ENCODE measurements at places on chromosomes 11 and 22.

- DNase-seq, result no peak
Observed at GRCh38 chr22:47933226-47933625, 1170.8 kb downstream of the TBC1D22A start.

DNA sequence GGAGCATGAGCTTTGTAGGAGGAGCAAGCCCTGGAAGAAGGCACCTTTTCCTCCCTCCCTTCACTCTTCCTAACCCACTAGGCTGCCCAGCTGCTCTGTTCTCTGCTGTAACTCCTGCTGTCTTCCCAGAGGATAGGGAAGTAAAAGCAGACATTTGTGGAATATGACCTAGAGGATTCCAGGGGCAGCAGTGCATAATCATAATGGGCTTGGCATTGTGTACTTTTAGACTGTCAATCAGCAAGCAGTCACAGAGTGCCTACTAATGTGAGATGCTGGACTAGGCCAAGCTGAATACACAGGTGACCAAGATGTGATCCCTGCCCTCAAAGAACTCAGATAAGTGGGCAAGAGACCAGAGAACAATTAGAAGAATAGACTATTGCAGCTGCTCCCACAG, 133.0 kb downstream of the NAV2 start:
- DNase-seq, result no peak

DNA sequence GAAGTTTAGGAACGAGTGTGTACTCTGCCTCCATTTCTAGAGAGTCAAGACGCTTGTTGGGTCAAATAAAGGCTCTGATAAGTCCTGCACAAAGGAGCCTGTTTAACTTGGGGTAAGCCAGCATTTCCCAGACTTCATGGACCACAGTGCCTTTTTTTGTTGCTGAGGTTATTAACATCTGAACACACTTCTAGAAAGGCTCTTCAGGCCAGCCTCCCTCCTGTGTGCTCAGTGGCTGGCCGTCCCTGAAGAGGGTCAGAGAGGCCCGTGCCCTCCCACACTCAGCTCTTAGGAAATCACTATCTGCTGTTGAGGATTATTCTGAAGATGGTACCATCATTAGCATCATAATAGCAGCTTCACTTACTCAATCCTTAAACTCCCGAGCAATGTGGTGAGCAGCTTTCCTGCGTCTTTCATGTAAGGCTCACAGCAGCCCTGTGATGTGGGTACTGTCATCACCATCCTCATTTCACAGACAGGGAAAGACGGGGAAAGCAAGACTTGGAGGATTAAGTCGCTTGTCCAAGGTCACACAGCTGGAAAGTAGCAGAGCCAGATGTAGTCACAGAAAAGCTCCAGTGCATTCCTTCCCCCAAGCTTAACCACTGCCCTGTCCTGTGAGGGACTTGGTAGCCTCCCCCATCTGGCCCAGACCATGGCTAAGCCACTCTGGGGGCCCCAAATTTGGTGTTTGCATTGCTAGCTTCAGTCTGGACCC, 71.3 kb downstream of the TSPAN18 start:
- DNase-seq, result no peak

- DNase-seq, result no peak
Observed at GRCh38 chr11:126392633-126393013, 37.1 kb downstream of the ST3GAL4 start.

DNA sequence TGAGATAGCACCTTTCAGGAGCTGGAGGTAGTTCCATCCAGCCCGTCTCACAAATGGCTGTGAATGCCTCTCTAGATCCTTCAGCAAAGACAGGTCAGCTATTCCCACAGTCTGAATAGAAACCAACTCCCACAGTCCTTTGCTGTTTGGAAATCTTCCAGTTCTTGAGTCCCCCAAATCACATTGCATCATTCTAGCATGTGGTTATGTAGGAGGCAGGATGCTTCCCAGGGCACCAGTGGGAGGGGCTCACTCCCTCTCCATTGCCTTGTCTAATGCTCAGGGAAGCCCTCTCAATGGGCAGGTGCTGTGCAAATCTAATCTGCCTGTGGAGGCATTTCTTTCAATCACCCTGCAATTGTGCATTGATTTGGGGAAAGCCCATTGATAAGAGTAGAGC, 14.6 kb downstream of the NAV2 start:
- DNase-seq, result peak; percentile 23

DNA sequence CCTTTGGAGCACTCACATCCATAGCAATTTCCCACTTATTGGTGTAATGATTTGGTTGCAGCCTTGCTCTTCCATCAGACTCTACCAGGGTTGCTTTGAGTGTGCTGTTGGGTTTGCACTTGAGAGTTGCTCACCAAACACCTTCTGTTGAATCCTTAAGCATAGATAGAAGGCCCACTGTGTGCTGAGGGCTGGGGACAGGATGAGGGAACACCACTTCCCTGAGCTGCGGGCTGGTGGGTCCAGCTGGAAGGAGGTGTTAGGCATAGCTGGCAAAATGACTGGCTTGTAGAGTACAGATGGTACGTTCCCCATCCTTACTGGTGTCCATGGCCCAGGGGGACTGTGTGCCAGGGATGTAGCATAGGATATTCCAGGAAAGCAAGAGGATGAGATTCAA, 3.9 kb downstream of the PRDM11 start:
- no peak for DNase-seq

DNA sequence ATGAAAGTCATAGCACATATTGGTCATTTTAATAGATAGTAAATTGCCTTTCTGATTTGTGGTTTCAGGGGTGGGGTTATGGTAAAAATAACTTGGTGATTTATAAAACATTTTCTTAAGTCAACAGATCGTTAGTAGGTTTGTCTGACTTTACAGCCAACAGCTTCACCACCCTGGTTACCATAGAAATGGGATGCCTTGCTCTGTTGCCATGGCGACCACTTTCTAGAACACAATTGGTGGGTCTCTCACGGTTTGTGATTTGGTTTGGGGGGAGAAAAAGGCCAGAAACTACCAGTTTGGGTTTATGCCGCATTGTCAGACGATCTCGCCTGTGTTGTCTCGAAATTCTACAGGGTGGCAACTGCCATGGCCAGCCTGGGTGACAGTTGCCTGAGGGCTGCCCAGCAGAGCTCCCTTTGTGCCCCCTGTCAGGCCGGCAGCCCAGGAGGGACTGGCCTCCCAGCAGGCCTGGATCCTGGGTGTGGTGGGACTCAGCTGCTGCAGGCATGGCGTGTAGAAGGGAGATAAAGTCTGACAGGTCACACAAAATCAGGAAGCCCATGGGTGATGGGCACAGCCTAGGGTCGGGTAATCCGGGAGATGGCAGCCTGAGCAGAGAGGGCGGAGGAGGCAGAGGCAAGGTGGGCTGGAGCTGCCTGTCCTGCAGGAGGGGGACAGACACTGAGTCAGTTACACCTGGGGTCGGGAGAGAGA, 30.9 kb downstream of the KCNC1 start:
- DNase-seq, result no peak

DNA sequence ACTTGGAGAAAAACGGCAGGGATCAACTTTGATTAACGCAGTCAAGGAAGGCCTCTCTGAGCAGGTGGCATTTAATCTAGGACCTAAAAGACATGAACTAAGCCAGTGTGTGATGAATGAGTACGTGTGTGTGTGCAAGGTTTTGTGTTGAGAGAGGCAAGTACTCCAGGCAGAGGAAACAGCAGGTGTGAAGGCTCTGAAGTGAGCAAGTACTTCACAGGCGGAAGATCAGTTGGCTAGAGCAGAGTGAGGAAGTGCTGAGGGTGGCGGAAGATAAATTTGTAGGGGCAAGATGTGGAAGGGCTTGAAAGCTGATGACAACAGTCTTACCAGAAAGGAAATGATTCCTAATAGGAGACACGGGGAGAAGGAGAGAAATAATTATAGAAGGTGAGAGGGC, 6.8 kb downstream of the APIP start:
- no peak for DNase-seq

GRCh38 chr11:44016546-44017442, 31.0 kb upstream of the ACCSL start:
- no peak for DNase-seq

Measured in NCI-H2171 (cell line).